ENCODE measurements at places on chromosomes 11 and 22. TPM values are rescaled to one million over a fixed set of nuclear protein-coding genes. Genes with fewer than 3 reads are reported as not detected.

The MPZL2 gene
- total RNA-seq = 0.95 TPM

The FGF3 gene
- total RNA-seq = not detected

The HOATZ gene
- 0.43 TPM for total RNA-seq

The MMP10 gene
- total RNA-seq = 1.2 TPM

The TRIM51 gene
- not detected for total RNA-seq

The EXPH5 gene
- 7.9 TPM for total RNA-seq

The SNX32 gene
- total RNA-seq = 1.2 TPM

The CSNK2A3 gene
- total RNA-seq = 1.7 TPM

The TRIM49 gene
- total RNA-seq = 0.24 TPM

The OR51E1 gene
- total RNA-seq = not detected

DNA sequence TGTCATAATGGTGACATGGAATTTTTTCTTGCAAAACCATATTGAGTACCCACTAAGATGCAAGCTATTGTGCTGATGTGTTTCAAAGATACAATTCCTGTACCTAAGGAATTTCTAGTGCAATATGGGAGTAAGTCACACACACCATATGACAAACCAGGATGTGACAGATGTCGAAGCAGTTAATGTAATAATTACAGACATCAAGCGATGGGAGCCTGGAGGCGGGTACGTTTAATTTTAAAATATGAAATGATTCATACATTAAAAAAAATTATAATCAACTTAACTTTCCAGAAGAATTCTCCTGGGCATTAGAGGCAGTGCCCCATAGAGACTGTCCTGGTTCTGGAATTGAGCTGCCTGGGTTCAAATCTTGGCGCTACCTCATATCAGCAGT is 6.0 kb downstream of the SYCE3 start:
- H3K36me3 ChIP-seq = no peaks in the 10 kb centered on the region
- H3K4me3 ChIP-seq = no peak overlapping the region
- no peaks in the 10 kb centered on the region for H3K4me1 ChIP-seq
- no peak for DNase-seq
- no peak overlapping the region for H3K27ac ChIP-seq
- H3K27me3 ChIP-seq = peaks cover 29% of the 10 kb centered on the region

DNA sequence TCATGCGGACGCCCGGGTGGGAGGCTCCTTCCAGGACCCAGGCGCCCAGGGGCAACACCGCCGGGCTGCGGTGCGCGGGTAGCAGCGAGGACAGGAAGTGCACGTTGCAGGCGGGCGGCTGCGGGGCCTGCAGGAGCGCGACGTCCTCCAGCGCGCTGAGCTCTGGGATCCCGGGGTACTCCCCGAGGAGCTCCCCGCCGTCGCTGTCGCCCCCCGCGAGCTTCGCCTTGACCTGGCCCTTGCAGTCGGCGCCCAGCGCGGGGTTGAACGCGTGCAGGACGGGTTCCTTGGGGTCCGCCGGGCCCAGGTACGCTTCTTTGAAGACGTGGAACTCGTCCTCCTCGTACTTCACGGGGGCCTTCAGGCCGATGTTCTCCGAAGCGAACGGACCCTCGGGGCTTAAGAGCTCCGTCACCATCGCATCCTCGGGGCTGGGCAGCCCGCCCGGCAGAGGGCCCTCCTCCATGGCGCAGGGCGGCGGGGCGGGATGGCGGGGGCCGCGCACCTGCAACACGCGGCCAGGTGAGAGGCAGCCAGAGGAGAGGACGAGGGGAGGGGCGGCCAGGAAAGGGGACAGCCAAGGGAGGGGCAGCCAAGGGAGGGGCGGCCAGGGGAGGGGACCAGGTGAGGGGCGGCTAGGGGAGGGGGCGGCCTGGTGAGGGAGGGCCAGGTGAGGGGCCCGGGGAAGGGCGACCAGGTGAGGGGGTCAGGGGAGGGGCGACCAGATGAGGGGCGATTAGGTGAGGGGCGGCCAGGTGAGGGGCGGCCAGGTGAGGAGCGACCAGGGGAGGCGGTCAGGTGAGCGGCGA is 921 bp downstream of the TESMIN start:
- no peak overlapping the region for H3K4me3 ChIP-seq
- H3K27me3 ChIP-seq = peaks cover 2% of the 10 kb centered on the region
- H3K36me3 ChIP-seq = no peaks in the 10 kb centered on the region
- DNase-seq = no peak

- no peak overlapping the region for H3K27ac ChIP-seq
- no peak overlapping the region for H3K4me3 ChIP-seq
- no peaks in the 10 kb centered on the region for H3K36me3 ChIP-seq
Measured at GRCh38 chr22:25409240-25409639, 155.2 kb upstream of the GRK3 start.

DNA sequence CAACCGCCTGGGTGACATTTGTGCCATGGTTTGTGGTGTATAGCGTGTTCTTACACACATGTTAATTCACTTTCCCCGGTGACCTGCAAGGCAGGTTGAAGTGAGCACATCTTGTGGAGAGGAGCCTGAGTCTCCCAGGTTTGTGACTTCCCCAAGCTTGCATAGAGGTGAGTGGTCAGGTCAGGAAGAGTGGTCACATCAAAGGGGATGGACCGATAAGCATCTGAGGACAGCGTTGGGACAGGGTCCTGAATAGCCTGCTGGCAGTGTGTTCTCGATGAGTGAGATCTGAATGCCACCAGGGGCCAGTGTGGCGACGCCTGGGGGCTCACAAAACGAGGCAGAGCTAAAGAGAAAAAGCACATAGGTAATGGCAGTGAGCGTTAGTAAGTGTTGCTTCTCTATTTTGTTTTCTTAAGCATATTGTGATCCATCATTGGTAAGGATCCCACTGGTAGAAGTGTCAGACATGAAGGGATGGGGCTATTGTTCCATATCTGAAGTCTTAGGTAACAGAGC is 154.6 kb downstream of the GRIK4 start:
- H3K4me3 ChIP-seq = no peak overlapping the region
- no peak overlapping the region for H3K27ac ChIP-seq
- DNase-seq = no peak
- H3K4me1 ChIP-seq = peaks cover 6% of the 10 kb centered on the region
- no peaks in the 10 kb centered on the region for H3K36me3 ChIP-seq

GRCh38 chr11:64148226-64148916 is 17.5 kb downstream of the MACROD1 start:
- peak; percentile 26 for DNase-seq
- H3K27me3 ChIP-seq = no peaks in the 10 kb centered on the region
- no peaks in the 10 kb centered on the region for H3K4me1 ChIP-seq
- H3K36me3 ChIP-seq = no peaks in the 10 kb centered on the region

DNA sequence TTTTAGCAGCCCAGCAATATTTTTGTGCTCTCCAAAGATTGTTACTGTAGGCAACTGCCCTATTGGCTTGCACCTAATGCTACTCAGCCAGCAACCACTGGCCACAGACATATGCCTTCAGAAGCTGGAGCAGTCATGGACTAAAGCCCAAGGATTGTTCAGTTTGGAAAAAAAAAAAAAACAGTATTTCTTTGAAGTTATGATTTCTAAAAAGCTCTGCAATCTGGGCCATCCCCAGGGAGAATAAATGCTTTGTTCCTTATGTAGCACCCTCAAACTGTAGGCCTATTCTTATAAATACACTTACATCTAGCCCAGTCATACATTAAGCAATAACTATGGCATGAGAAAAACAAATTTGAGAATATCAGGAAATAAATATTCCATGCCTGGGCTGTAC is 2190.5 kb upstream of the RAG2 start:
- peak; percentile 6 for DNase-seq
- H3K27me3 ChIP-seq = no peaks in the 10 kb centered on the region
- H3K4me1 ChIP-seq = no peaks in the 10 kb centered on the region
- no peak overlapping the region for H3K4me3 ChIP-seq
- no peaks in the 10 kb centered on the region for H3K36me3 ChIP-seq
- H3K27ac ChIP-seq = no peak overlapping the region

- H3K27ac ChIP-seq = peak overlapping the region; percentile 33
- peak; percentile 67 for DNase-seq
- H3K4me1 ChIP-seq = peaks cover 47% of the 10 kb centered on the region
- no peak overlapping the region for H3K4me3 ChIP-seq
- H3K27me3 ChIP-seq = no peaks in the 10 kb centered on the region
Measured at GRCh38 chr22:30228509-30229359, 17.8 kb downstream of the LIF start.

DNA sequence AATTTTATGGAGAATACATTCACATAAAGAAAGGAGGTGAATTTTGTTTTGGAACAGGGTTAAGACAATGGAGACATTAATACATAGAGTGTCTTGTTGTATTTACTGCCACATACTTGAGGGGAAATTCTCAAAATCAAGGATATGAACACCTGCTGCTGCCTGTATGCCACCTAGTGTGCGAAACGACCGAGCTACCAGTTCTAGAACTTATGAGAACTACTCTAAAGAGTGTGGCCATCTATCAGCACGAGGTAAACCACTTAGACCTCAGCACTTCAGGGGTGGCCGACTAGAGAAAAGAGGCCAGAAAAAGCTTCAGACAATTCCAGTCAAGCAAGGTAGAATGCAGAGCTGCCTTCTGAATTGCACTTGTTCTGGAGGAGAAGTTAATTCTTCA is 1.5 kb upstream of the AGBL2 start:
- no peaks in the 10 kb centered on the region for H3K4me1 ChIP-seq
- DNase-seq = no peak
- H3K36me3 ChIP-seq = peaks cover 42% of the 10 kb centered on the region
- no peak overlapping the region for H3K4me3 ChIP-seq
- no peaks in the 10 kb centered on the region for H3K27me3 ChIP-seq
- no peak overlapping the region for H3K27ac ChIP-seq

GRCh38 chr11:98183034-98183433 is 837.7 kb upstream of the CNTN5 start:
- DNase-seq = no peak
- H3K36me3 ChIP-seq = no peaks in the 10 kb centered on the region
- no peaks in the 10 kb centered on the region for H3K4me1 ChIP-seq
- no peak overlapping the region for H3K4me3 ChIP-seq

DNA sequence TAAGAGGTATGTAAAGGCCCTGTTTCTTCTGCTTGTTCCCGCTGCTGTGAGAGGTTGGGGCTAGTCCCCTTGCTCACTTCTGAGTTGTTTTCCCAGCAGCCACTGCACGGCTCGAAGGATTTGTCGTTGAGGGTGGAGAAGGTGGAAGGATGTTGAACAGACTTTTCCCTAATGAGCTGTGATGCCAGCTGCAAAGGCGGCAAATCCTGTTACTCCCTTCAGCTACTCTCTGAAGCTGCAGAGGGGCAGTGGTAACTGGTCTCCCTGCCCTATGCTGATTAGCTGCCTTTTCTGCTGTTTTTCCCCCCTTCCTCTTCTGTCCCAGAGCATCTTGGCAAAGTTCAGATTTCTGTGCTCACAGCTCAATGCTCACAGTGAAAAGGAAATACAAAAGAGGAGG is 90.4 kb upstream of the SLC25A18 start:
- H3K27me3 ChIP-seq = no peaks in the 10 kb centered on the region
- H3K4me3 ChIP-seq = no peak overlapping the region
- H3K27ac ChIP-seq = no peak overlapping the region

- H3K4me3 ChIP-seq = no peak overlapping the region
- DNase-seq = no peak
- H3K36me3 ChIP-seq = peaks cover 6% of the 10 kb centered on the region
- no peaks in the 10 kb centered on the region for H3K27me3 ChIP-seq
Measured at GRCh38 chr11:2940147-2940920, 11.1 kb upstream of the PHLDA2 start.

DNA sequence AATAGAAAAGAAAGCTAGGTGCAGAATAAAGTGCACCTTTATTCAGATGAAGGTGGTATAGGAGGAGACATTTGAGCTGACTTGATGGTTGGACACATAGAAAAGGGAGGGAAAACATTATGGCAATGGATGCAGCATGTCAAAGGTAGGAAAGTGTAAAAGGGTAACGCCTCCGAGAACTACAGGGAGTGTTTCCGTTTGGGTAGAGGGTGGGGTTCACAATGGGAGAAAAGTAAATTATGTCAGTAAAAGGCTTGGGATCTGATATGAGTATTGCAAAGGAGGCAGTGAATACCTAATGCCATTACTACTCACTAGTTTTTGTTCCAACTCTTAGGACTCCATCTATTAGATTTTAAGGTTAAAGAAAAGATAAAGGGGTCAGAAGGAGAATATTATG is 59.5 kb downstream of the FAT3 start:
- DNase-seq = no peak
- no peaks in the 10 kb centered on the region for H3K4me1 ChIP-seq
- H3K27me3 ChIP-seq = no peaks in the 10 kb centered on the region
- H3K27ac ChIP-seq = no peak overlapping the region

DNA sequence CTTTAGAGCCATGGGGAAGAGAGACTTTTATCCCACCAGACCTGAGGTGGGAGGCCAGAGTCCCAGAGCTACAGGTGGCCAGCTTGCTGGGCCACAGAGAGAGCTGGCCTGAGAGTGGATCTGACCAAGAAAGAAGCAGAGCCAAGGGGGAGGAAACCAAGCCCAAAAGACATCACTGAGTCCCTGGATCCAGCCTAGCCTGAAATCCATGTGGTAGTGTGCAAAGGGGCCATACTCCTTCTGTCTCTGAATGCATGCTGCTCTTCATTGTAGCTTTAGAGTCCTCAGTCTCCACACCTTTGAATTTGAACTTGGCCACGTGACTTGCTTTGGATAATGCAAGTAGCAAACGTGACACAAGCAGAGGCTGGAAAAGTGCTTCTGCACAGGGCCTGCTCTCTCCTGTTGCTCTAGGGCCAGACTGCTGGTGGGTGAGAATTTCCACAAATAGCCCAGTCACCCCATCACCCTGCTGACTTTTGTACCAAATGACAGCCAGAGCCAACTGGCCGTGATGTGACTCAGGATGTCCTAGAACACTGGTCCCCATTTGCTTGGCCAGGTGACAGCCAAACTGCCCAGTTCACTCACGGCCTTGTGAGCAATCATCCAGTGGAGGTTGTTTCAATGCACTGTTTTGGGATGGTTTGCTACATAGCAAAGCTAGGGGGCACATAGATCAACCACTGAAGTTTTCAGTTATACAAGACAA is 93.6 kb downstream of the DHCR7 start:
- H3K4me3 ChIP-seq = no peak overlapping the region
- H3K4me1 ChIP-seq = no peaks in the 10 kb centered on the region
- H3K27ac ChIP-seq = no peak overlapping the region

DNA sequence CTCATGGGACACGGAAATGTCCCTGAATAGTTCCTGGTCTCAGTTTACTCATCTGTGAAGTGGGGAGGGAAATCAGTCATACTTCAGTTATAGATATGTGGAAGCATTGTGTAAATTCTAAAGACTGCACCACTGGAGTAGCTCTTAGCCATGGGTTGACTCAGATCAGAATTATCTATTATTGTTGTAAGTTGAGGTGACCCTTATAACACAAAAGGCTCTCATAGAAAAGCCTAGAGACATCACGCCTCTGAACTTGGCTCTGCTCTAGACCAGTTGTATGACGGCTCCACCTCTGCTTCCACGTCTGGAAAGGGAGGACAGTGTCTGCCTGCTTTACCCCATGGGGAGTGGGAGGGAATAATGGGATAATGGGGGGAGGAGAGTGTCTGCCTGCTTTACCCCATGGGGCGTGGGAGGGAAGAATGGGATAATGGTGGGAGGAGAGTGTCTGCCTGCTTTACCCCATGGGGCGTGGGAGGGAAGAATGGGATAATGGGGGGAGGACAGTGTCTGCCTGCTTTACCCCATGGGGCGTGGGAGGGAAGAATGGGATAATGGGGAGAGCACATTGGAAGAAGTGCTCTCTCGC is 98.2 kb downstream of the AMOTL1 start:
- peaks cover 54% of the 10 kb centered on the region for H3K36me3 ChIP-seq
- no peak overlapping the region for H3K4me3 ChIP-seq
- peak overlapping the region; percentile 67 for H3K27ac ChIP-seq

- no peak overlapping the region for H3K4me3 ChIP-seq
- H3K27ac ChIP-seq = no peak overlapping the region
- no peaks in the 10 kb centered on the region for H3K36me3 ChIP-seq
- DNase-seq = no peak
- no peaks in the 10 kb centered on the region for H3K27me3 ChIP-seq
Measured at GRCh38 chr11:114596175-114596919, 761 bp upstream of the NXPE4 start.
